Lung microvascular endothelial cell (primary cell): ENCODE measurements at places on chromosomes 2 and 18.
A peak's percentile ranks its signal among the peaks of the same experiment; 100 is the strongest.

DNA sequence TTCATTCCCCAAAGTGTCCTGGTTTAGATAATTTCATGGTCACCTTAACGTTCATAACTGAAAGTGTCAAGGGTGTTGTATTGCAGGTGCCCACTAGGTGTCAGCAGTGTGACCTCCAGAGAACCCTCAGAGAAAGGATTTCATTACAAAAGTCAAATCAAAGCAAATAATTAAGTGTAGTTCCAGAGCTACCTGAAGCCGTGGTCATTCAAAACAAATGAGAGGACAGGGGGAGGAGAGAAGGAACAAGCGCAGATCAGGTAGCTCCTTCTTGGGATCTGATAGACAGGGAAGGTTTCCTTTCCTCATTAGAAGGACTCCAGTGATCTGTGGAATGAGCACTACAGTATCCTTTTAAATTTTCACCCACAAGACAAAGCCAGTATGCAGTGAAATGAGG is at the start of gene SLC9A4:
Gene SLC9A4 (plus strand): TSS at position 207 of the 400 bp plus-strand sequence. CDS start 534 bp downstream, outside the sequence.
- DNase-seq = peak; percentile 65

DNA sequence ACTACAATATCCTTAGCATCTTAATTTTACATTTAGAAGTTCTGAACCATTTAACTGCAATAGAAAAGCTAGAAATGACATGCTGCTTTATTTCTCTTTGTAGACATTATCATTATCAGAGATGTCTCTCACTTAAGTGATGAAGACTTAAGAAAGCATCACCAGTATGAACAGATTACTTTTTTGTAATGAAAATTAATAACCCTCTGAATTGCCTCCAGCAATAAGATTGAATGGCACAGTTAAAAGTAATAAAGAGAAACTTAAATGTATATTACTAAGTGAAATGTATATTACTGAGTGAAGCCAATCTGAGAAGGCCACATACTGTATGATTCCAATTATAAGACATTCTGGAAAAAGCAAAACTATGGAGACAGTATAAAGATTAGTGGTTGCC is 89.4 kb downstream of the PID1 start:
- no peak for DNase-seq

DNA sequence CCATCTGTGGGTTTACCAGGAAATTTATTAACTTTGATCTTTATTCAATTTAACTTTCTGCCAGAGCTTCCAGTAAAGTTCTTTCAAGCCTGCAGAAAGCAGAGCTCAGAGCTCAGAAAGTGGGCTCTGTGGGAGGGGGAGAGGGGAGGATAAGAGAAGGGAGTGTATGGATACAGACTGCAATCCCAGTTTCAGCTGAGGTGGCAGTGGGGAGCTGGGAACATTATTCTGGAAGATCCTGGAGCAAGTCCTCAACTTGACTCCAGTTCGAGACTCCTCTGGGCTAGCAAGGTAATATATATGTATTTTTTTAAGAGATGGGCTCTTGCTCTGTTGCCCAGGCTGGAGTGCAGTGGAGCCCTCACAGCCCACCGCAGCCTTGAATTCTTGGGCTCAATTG is 108.9 kb upstream of the NABP1 start:
- DNase-seq = no peak

GRCh38 chr2:83894976-83895375 is 564.1 kb downstream of the SUCLG1 start:
- DNase-seq = no peak

DNA sequence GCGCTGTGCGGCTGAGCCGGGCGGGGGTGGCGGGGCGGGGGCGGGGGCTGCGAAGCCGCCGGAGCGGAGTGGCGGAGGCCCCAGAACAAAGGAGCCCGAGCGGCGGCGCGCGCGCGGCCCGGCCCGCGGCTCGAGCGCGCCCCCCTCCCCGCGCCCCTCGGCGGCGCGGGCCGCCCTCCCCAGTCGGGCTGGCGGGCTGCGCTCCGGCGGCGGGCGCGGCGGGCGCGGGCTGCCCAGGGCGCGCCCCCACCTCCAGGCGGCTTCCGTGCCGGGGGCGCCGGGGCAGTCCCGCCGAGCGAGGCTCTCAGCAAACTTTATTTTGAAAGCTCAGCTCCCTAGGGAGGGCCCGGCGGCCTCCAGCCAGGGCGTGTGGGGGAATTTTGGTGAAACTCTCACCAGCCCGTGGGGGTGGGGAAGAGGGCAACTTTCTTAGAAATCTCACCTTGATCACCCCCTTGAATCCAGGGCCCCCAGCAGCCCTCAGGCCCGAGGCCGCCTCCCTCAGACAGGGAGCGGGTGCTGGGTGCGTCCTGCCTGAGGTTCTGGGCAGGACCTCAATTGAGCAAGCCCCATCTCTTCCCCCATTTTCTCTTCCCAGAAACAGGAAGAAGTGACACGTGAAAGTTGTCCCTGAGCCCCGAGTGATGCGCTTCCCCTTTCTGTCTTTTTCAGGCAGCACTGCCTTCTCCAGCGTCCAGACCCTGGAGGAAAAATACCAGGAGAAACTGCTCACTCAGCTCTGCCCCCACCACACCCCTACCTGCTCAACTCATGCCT is 786 bp downstream of the TET3 start:
- DNase-seq = peak; percentile 53

GRCh38 chr2:160376576-160376975 is 117.0 kb downstream of the RBMS1 start:
- peak; percentile 45 for DNase-seq

DNA sequence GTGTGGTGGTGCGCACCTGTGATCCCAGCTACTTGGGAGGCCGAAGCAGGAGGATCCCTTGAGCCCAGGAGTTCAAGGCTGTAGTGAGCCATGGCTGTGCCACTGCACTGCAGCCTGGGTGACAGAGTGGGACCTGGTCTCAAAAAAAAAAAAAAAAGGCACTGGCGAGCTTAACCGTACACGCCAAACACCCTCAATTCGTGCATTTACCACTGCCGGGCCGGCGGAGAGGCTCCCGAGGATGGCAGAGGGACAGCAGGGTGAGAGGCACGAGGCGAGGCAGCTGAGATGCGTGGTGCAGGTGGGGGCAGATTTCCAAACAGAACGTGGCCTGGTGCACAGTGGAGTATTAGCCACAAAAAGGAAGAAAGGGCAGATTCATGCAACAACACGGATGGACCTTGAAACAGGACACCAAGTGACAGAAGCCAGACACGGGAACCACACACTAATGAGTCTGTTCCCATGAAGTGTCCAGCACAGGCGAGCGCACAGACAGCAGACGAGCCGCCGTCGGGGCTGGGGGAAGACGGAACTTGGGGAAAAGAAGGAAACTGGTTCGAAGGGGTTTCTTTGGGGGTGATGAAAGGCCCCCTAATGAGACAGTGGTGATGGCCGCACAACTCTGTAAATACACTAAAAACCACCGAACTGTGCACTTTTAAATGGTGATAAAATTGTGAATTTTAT is 27.4 kb downstream of the SLC66A2 start:
- DNase-seq = no peak

DNA sequence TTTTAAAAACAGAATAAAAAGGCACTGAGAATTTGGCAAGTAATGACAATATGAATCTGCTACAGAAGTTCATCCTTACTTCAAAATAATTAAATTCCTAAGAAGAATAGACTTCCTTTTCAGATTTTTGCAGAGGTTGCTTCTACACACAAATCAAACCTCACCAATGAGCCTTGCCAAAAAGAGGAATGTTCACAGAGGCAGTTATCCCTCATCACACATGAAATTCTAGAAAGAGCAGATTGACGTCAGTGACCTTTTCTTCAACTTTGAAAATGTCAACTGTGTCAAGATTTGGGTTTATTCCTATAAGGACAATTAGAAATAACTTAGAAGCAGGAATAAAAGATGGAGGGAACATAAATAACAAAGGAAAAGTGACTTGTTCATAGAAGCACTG is 64.6 kb downstream of the MBD2 start:
- no peak for DNase-seq

DNA sequence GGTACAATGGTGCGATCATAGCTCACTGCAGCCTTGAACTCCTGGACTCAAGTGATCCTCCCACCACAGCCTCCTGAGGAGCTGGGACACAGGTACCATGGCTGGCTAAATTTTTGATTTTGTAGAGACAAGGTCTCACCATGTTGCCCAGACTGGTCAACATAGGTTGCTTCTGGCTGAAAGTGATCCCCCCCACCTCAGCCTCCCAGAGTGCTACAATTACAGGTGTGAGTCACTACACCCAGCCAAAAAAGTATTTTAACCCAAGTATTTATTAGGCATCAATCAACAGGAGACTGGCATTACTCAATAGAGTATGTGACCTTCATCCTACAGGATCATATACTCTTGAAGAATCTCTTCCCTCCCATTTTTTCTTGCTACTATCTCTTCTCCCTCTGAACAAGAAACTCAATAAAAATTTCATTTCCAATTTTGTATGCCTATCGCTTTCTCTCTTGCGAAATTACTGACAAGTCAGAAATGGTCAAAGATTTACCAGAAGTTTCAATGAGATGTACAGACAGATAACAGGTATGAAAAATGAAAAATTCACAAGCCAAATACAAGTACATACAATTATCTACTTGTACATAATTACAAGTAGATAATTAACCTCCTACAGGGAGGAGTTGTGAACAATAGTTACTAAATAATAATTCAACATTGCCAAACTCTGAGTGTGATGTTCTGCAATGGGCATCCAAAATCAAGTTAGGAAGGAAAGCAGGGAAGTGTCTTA is 34.9 kb upstream of the CCNT2 start:
- no peak for DNase-seq

DNA sequence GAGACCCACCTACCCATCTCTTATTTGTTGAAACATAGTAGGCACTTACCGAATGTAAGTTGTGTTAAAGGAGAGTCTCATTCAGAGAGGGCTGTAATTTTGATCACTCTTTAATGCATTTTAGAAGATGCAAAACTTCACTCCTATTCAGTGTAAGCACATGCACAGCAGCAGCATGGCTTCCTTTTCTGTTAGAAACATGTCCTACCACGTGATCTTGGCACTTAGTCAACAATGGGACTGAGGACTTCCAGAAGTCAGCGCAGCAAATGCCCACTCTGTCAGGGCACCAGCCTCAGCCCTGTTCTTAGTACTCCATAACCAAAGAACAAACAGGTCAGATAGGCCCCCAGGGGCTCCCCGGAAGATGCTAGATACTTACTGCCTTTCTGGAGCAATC is 456.5 kb downstream of the METTL4 start:
- DNase-seq = no peak

- DNase-seq = no peak
Observed at GRCh38 chr2:38533757-38534545, 68.8 kb downstream of the HNRNPLL start.

- no peak for DNase-seq
Observed at GRCh38 chr2:53315149-53315548, 452.5 kb upstream of the CHAC2 start.

- no peak for DNase-seq
Observed at GRCh38 chr18:48294899-48295585, 114.1 kb downstream of the ZBTB7C start.

DNA sequence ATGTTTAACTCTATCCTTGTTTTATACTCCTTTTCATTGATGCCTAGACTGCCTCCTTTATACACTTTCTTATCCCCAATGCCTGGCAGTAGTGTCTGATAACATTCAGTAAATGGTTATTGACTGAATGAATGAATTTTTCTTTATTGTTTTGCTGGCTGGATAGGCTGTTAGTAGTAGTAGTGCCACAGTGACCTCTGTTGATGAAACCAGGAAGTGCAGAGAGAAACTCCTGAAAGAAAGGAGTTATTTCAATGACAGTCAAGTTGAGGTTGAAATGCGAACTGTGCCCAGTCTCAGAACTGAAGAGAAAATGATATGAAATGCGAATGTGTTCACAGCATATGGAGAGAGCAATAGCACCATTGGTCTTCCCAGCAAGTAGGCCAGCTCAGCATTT is 26.8 kb upstream of the SLC9A2 start:
- peak; percentile 32 for DNase-seq

- DNase-seq = peak; percentile 33
Observed at GRCh38 chr2:148614322-148615049, 30.1 kb upstream of the EPC2 start.

DNA sequence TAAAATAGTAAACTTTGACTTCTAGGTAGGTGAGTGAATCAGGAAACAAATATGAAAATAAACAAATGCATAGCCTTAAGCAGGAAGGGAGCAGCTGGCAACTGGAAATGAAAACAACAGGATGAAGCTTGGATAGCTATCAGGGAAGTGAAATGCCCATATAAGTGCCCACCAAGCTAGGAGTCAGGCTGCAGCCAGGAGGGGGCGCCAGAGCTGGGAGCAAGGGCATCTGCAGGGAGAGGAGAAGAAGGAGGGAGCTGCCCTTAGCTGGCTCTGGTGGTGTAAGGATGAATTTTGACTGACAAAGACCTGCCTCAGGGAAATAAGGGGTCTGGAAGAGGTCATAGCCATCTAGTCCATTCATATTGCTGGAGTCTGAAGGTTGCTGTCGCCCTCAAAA is 298.3 kb downstream of the TDRD15 start:
- no peak for DNase-seq

GRCh38 chr2:134367213-134367612 is 113.3 kb downstream of the MGAT5 start:
- no peak for DNase-seq

DNA sequence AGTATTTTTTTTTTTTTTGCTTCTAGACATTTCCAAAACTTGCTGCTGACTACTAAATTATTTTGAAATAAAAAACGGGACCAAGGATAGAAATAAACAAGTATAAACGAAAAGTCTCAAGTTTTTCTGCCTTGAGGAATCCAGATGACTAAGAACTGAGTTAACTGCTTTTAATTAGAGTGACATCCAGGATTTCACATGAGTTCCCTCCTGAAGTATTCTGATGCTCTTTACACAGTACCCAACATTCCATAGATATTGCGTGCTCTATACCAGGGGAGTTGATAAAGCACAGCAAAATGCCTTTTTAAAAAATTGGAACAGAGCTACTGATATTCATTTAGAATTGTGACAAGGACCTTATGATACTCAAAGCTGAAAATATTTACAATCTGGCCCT is 618.0 kb downstream of the CCDC85A start:
- no peak for DNase-seq

GRCh38 chr2:217512259-217512658 is 490.5 kb downstream of the TNS1 start:
- DNase-seq = peak; percentile 22

DNA sequence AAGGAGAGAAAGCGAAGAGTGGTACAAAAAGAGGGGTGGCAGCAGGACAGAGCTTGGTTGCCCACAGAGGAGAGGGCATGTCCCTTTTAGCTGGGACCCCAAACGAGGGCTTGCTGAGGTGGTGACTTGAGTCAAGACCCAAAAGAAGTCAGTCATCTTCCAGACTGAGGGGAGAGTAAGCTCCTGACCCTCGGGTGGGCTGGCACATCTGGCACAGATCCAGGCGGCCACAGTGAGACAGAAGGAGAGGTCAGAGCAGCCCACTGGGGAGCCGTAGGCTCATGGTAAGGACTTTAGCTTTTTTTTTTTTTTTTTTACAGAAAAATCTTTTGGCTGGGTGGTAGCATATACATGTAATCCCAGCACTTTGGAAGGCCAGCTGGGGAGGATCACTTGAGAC is 77.9 kb upstream of the ST6GAL2 start:
- DNase-seq = no peak
